ENCODE measurements at places on chromosomes 5 and 9.

DNA sequence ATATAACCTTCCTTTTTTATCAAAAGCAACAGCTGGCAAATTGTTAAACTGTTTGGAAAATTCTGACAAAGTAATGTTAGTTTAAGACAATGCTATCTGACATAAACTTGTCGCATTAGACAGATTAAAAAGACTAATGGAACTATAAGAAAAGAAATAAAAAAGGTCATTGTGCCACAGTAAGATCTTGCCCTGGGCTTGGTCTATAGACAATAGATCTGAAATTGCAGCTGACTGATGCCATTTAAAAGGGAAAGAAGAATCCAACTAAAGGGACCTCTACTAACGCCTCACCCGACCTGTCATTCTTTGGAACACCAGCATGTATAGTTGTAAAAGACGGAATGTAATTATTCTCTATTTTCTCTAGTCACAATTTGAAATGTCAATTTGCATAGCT, 644.4 kb upstream of the GRAMD2B start:
- no peak for DNase-seq

- no peak for DNase-seq
Measured at GRCh38 chr5:172059661-172060100, 53.2 kb upstream of the FBXW11 start.

- no peak for DNase-seq
Measured at GRCh38 chr9:91483189-91483691, 59.6 kb upstream of the NFIL3 start.

DNA sequence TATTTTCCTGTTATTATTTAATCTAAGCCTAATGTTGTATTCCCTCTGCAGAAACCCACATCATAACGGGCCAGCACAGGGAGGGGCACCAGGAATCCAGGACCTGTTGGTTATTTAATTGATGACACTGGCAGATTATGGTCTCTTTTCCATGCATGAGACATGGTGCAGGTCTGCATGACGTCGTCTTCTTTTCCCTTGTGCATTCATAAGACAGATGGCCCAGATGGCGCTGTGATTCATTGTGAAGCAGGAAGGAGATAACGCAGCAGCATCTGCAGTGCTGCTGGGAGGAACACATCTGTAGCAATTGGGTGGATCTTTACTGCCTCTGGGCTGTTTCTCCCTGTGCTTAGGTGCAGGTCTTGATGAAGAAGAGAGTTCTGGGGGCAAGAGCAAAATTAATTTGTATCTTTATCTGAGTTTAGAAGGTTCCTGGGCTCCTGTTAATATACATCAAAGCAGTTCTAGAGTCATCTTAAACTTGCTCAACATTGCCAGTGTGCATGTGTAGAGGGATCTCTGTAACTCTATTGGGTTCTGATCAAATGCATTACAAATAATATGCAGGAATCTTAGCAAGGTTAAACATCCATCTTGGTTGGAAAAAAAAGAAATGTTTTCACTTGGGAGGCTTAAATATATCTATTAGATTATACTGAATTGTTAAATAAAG, 176.1 kb downstream of the PCSK1 start:
- DNase-seq = no peak

GRCh38 chr5:91158011-91158410, 225.1 kb downstream of the ARRDC3 start:
- DNase-seq = no peak

- no peak for DNase-seq
Measured at GRCh38 chr9:16884373-16884772, 13.9 kb upstream of the BNC2 start.

DNA sequence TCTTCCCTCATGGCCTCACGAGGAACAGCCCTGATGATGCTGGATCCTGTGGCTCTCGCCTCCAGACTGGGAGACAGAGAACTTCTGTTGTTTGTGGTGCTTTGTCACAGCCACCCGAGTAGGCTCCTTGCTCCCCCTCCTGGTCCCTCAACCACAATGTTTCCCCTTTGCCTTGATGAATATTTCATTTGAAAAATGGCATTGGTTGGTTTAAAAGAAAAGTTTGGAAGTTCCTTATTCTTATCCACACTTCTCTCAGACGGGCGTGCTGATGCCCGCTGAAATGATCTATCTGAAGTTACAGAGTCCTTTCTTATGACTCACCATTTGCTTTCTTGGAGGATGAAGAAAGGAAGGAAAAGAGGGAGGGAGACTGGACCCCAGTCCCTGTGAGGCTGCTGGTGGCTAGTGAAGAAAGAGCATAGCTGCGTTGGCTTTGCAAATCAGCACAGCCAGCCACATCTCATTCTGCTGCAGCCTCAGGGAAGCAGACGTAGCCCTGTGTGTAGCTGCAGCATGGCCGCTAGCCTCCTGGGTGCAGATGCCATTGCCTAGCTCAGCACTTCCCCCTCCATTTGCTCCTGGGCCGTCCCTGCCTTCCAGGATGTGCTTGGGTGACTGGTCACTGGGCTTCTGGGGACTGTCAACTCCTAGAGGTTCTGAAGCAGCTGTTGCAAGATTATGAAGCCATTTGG, 185.9 kb downstream of the ERCC6L2 start:
- no peak for DNase-seq

- no peak for DNase-seq
Measured at GRCh38 chr9:110763568-110763967, 95.0 kb downstream of the MUSK start.

DNA sequence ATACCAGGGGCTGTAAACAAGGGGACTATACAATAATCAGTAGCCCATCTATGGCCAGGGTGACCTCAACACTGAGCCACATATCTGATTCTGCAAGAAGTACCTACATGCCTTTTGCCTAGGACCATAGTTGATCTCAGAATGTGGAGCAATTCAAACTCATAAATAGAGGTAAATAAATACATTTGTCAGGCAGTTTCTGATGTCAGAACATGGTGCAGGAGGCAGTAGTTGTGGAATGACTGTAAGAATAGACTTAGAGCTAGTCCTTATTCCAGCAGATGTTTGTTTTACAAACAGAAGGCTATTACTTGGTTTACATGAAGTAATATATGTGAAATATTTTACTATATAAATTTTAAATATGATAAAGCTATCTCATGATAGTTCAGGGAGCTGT, 330.7 kb upstream of the DAB2 start:
- no peak for DNase-seq

GRCh38 chr5:172756764-172757393, 14.1 kb downstream of the DUSP1 start:
- DNase-seq = no peak

GRCh38 chr5:54719384-54720283, 202.1 kb downstream of the SNX18 start:
- no peak for DNase-seq
